ENCODE measurements at places on chromosomes 7 and 10.

DNA sequence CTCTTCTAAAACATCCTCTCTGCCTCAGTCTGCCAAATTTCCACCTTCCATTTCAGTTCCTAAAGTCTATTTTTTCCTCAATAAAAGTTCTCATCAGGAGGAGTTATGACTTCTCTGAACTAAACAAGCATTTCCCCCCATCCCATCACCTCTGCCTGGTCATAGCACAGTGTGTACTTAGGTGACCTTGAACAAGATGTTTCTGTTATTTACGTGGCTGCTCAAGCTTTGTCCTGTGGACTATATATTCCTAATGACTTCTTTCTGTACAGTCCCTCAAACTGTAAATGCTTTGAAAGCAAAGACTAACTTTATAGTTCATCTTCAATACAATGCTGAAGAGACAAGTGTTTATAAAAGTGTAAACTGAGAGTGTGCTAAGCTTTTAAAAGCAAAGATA is 166.9 kb downstream of the CPEB3 start:
- DNase-seq: no peak

DNA sequence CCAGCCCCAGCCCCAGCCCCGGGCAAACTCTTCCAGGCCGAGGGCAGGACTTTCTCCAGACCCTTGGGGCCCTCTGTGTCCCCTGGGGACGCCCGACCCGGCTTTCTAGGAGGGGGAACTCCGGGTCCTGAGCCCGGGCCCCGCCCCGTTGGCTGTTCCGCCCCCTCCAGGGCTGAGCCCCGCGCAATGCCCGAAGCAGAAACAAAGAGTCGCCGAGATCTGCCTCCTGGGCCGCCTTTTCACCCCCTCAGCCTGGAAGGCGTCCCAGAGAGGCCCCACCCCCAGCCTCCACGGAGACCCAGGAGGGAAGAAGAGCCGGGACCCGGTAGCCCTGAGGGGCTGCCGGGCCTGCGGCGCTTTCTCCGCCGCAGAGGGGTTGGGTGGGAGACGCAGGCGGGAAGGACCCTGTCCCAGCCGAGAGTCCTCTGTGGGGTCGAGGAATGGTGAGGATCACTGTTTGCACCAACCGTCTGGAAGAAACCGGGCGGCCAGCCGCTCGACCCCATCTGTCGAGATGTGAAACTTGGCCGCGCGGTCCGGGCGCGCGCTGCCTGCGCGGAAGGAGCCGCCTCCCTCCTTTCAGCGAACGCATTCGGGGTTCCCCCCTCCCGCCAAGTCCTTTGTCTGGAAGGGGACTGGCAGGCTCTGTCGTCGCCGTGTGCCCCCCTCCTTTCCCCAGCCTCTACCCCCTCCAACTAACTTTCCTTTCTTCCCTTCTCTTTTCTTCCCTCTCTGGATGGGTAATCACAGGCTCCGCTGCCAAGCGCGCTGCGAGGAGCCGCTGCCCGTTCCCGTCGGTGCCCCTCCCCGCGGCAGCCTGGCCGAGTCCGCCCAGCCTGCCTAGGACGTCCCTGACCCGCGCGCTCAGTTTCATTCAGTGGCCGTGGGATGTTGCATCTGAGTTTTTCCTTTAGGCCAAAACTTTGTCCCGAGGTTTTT is 10.2 kb downstream of the EN2 start:
- no peak for DNase-seq

- no peak for DNase-seq
Measured at GRCh38 chr7:130476297-130477150, 15.4 kb upstream of the MEST start.

DNA sequence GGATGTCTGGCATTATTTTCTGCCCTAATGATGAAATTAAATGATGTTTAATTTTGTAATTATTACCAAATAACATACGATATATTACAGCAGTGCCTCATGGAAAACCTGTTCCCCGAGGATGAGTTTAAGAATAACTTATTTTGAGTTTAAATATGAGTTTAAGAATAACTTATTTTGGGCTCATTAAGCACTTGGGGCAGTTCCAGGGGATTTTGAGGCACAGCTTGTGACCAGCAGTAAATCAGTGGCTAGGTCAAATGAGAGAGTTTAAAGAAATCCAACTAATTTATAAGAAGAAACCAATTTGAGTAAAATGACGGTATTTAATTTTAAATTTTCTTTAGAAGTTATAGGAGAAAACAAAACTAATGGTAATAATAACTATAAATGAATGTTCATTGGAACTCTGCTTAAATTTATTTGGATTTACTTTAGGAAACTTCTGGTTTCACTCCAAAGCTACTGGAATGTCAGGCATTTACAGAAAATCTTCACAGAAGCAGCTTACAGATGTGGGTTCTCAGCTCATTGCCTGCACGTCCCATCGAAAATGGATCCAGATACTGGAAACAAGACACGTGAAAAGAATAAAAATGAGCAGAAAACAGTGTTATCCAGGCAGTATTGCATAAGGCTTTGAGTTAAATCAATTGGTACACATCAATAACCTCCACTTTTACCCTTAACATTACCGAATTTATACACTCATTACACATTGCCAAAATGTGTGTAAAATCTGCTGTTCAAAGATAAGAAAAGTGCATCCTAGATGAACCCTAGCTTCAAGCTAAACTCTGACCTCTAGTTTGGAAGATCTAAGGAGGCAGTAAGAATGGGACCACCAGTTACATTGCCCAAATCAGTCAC is 784.5 kb upstream of the IGFBP3 start:
- no peak for DNase-seq

DNA sequence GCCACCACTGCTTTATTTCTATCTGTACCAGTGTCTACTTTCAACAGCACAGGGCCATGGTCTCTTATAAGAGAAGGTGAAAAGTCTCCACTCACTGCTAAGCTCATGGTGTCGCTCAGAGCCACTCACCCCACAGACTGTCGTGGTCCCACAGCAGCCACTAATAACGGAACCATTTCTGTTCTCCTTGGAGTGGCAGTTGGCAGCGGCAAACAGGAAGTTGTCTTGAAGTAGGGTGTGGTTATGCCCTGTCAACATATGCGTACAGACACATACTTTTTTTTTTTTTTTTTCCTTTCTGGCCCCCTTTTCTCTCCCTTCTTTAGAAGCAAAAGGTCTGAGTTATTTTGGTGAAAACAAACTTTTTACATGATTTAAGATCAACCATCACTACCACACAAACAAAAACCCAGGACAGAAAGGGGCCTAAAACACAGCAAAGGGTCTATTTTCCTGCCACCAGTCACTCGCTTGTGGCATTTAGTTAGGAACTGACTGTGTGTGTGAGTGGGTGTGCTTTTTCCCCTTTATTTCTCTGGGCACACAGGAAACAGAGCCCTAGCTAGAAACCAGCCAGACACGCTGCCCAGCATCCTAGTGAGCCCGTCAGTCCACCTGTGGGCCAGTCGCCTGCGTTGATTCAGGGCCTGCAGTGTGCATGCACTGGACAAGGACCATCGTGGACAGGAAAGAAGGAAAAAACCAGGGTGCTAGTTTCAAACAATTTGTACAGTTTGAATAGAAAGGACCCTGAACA is 96.7 kb upstream of the EFCAB10 start:
- no peak for DNase-seq

DNA sequence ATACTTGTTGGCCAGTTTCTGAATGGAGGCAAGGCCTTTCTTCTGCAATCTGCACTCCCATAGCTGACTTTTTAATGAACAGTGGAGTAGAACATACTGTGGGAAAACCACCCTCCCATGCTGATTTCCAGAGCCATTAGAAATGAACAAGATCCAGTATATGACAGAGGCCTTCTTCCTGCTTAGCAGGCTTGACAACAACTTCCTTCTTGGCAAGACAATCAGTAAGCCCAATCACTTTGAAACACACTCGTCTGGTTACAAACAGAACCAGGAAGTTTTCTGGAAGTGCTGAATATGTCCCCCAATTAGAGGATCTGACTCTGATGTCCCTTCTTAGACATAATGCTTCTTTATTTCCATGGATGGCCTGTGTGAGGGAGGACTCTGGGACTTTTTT is 103.4 kb downstream of the SAMD9 start:
- DNase-seq: no peak

DNA sequence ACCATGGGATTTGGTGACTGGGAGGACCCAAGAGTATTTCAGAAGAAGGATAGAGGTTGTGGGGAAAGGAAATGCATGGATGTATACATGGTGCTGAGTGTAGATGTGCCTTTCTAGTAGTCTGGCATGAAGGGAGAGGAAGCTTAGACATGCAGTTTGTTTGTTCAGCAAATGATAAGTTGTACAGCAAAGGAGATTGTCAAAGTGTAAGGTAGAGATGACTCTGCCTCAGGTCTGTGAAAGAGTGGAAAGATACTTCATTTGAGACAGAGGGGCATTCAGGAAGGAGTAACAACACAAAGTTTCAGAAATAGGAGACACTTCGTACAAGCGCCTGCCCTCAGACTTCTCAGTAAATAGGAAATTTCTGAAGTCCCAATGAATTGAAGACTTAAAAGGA is 152.3 kb downstream of the CELF2 start:
- no peak for DNase-seq

DNA sequence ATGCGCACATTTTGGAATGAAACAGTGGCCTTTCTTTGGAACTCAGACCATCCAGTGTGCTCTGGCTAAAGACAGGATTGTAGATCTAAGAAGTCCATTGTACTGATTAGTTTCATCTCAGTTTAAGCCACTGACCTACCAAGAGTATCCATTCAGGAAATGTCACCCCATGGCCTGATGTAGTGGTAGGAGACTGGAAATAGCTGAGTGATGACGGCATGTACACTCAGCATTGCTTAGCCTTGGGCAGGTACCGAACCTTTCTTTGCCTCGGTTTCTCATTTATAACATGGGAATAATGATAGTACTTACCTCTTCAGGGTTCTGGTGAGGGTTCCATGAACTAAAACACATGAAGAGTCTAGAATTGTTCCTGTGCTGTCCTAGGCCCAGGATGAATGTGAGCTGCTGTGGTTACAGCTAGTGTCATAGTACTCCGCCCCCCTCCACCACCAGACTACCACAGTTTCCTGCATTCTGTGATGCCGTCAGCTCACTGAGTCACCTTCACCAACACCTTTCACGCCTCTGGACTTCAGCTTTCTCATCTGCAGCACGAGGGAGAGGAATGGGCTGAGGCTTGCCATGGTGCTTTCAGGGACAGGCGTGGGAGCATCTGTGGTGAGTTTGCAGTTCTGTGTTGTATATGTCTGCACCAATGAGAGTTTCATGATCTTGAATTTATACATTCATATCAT is 484.0 kb upstream of the GALNT17 start:
- DNase-seq: no peak

GRCh38 chr7:37915438-37915837 is 1.2 kb downstream of the SFRP4 start:
- DNase-seq: no peak

- no peak for DNase-seq
Measured at GRCh38 chr7:122212754-122213153, 68.7 kb upstream of the AASS start.

- no peak for DNase-seq
Measured at GRCh38 chr7:139725858-139726484, 51.8 kb downstream of the HIPK2 start.

GRCh38 chr7:108717781-108718180 is 148.1 kb downstream of the DNAJB9 start:
- DNase-seq: no peak

DNA sequence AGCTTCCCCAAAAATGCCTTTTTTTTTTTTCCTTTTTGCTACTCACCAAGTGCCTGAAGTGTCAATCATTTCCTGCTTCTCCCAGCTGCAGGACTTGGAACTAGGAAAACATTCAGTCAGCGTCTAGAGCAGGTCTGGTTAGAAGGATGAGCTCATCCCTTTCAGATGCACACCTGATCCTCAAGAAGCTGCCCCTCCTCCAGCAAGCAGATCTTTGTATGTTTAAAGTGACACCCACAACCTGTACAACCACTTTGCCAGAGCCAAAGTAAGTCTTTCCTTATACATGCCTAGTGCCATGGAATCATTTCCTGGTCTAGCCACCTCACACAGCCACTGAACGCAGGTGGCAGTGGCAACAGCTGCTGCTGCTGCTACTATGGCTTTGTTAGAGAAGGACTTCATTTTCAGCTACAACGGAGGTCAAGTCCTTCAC is 10.4 kb upstream of the USP54 start:
- DNase-seq: no peak

GRCh38 chr10:77537071-77537470 is 100.5 kb downstream of the KCNMA1 start:
- no peak for DNase-seq

DNA sequence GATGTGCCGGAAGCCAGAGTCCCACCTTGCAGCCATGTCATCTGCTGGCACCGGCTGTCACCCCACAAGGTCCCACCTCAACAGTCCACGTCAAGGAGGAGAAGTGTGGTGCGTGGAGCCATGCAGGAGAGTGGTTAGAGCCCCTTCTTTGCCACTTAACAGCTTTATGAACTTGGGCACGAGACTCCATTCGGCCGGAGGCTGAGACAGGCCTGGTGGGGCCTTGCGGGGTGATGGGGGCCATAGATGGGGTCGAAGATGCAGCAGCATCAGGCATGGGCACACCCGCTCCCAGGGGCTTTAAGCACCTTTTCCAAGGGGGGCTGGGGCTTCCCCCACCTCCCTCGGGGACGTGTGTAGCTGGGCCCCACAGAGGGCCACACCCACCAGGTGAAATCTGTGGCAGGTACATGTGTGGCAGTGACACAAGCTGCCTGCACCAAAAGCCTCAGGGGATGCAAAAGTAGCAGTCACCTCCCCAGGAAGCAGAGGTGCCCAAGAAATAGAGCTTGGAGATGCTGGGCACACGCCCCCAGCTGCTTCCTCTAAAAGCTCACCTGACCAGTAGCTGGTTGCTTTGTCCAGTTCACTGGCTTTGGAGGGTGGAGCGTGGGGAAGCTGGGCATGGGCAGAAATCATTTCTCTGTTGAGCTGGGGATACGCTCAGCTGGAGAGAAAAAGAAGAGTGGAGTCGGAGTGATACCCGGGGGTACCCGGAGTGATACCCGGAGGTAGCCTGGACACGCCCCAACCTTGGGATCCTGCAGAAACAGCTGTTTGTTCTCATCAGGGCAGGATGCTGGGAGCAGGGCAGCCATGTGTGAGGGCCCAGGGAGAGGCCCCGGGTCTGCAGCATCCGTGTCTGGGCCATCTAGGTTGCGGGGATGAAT is 199.8 kb downstream of the EBF3 start:
- no peak for DNase-seq

DNA sequence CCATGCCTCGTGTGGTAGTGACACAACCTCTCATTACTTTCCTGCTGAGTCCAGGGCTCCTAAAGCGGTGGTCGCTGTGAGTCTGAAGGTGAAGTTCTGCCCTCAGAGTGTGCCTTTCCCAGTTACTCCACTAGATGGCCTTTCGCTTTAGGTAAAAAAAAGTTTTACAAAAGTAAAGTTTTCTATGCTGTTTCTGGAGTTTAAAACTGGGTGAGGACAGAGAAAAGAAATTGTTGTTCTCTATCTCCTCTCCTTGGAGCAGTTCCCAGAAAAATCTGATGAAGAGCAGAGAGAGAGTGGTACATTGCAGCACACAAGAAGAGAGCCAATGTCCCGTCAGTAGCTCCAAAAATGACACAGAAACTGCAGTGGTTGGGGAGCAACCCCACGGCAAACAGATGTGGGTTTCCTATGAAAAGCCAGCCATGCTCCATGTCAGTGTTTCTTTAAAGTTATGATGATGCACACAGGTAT is 257.1 kb downstream of the GLI3 start:
- DNase-seq: no peak
